ENCODE measurements at places on chromosomes 3 and 15.

- DNase-seq = no peak
These were observed 46.9 kb downstream of the ZIC4 start for GRCh38 chr3:147359177-147360050.

- DNase-seq = no peak
These were observed 118.9 kb upstream of the MEIS2 start for GRCh38 chr15:37219211-37219701.

- no peak for DNase-seq
These were observed 81.4 kb upstream of the LMOD3 start for GRCh38 chr3:69203631-69204314.

DNA sequence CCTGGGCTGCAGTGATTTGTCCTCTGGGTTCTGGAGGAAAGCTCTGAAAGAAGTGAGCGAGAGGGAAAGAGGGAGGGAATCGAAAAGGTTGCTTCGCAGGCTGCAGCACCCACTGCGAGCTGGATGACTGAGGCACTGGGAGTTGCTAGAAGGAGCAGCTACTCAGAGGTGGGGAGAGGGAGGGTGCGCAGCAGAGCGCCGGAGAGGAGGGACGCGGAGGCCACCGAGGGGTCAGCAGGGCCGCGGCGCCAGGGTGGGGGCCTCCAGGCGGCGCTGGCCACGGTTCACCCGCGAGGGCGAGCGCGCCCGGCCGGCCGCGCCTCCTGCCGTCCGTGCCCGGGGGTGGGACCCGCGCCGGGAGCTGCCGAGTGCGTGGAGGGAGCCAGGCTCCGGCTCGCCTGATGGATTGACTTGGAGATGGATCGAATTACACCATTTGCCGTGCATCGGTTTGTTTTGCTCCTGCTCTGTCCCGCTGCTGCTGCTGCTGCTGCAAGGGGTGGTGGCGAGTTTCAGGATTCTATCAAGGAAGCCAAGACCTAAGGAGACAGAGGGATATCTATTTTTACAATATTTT is at the start of gene SEMA6D:
TSS of gene SEMA6D (plus strand) at position 470 of the 577 bp plus-strand sequence. CDS start 42,294 bp downstream, outside the sequence.
- peak; percentile 73 for DNase-seq

GRCh38 chr3:148816981-148817525 is 10.6 kb upstream of the CPB1 start:
- DNase-seq = no peak

DNA sequence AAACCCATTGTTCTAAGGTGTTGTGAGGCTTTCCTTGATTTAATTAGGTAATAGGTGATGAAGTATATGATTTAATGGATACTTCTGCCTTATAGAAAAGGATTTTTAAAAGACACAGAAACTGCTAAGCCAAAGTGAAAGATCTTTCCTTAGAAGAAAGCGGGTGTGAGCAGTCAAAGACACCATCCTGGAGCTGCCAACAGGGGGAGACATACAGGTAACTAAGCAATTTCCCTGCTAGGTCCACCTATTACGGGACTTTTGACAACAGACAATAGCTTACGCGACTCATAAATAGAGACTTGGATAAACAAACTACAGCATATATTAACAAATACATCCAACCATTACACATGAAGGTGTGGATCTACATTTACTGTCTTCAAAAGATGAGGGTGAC is 669.5 kb downstream of the SQOR start:
- DNase-seq = peak; percentile 10

DNA sequence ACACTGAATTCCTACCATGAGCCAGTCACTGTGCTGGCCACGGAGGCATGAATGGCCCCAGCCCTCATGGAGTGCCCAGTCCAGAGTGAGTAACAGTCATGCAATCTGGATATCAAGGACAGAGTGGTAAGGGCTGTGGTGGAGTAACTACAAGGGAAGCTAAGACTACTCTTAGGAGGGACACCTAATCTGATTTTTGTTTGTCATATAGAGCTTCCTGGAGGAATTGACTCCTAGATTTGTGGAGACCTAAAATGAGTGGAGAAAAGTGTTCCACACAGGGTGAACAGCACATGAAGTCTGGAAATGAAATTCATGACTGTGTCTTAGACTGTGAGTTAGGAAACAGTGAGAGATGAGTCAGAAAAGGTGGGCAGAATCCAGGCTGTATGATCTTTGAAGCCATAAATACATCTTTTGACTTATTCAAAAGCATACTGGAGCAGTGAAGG is 219.9 kb downstream of the NFKBIZ start:
- peak; percentile 89 for DNase-seq

DNA sequence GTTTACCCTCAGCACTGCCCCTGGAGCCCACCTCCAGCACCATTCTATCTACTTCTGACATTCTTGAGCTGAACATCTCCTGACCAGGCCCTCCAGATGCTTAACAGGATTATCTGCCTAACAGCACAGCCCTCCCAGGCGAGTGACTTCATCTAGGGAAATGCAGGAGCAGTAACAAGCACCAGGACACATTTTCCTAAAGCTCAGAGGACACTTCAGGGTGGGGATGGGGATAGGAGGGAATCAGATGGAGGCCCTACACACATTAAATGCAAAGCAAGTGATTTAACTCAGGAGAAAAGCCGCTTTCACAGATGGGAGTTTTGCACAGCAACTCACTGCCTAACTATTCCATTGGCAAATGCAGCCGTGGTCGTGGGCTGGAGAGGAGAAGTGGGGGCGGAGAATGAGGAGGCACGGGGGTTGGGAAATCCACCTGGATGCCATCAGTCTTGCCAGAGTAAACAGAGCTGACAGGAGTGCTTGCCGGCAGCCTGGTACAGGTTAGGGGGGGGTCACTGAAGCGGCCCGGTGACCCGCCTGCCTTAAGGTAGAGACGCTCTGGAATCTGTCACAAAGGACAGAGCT is 21.3 kb upstream of the BNC1 start:
- DNase-seq = no peak

- DNase-seq = no peak
These were observed 60.9 kb downstream of the ASB7 start for GRCh38 chr15:100663086-100663914.

- DNase-seq = no peak
These were observed 540.8 kb upstream of the SGO1 start for GRCh38 chr3:20726786-20727185.

GRCh38 chr3:48064292-48064829 is 48.1 kb upstream of the MAP4 start:
- DNase-seq = peak; percentile 56

DNA sequence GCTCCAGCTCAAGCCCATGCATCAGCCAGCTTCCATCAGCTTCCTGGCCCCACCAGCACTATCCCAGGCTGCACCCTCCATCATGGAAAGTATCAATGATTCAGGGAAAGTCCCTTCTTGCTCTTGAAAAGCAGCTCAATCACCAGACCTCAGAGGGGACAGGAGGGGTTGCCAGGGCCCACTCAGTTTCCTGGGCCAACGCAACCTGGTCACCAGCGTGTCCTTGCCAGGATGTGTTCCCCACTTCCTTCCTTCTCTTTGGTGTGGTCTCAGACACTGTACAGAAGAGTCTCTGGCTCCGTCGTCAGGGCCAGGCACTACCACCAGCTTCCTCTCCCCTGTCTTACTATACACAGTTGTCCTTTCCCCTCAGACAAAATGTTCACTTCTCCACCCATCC is 3.0 kb downstream of the HDC start:
- no peak for DNase-seq

DNA sequence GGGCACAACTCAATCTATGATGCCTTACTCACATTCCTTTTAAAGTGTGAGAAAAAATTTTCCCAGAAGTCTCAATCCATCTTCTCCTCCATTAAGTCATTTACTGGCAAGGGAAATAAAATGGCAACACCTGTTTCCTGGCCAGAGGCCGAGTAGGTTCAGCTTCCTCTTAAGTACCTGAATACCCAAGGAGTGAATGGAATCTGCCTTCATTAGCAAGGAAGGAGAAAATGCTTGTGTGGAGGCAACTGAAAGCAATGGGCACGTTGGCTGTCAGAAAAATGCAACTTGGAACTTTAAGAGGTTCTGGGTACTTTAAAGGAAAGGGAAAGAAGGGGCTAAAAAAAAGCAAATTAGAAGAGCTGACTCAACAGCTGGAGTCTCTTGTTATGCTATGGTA is 423.6 kb upstream of the ARL6 start:
- no peak for DNase-seq

DNA sequence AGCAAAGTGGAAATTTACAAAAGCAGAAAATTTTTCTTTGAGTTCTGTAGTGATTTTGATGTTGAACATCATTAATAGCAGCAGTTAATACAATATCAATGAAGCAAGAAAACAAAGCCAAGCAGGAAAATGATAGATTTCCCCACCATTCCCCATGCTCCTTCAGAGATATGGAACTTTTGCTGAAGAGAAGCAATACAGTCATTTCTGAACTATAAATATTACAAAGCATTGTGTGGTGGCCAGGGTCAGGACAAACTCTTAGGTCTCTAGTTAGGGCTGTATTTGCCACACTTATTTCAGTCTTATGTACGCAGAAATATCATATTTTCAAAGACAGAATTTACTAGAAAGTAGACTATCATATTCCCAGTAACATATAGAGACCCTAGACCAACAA is 88.8 kb upstream of the P3H2 start:
- no peak for DNase-seq

DNA sequence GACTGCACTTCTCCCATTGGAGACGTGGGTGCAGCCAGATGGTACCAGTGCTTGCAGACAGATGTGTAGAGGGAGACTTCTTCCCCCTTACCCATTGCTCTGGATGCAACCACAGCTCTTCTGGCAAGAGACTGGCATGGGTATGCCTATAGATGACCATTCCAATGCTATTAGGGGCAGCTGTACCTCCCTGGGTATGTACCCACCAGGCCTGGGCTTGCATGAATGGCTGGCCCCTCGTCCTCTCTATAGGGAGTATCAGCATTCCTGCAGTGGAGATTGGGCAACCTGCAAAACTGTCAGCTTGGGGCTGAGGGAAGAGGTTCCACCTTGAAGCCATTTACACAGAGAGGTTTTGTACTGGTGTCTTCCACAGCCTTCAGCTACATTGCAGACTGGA is 57.6 kb upstream of the FXR1 start:
- no peak for DNase-seq

GRCh38 chr15:68817304-68818065 is 3.2 kb downstream of the ANP32A start:
- DNase-seq = peak; percentile 51

GRCh38 chr3:136938334-136938733 is 19.4 kb upstream of the IL20RB start:
- peak; percentile 70 for DNase-seq

DNA sequence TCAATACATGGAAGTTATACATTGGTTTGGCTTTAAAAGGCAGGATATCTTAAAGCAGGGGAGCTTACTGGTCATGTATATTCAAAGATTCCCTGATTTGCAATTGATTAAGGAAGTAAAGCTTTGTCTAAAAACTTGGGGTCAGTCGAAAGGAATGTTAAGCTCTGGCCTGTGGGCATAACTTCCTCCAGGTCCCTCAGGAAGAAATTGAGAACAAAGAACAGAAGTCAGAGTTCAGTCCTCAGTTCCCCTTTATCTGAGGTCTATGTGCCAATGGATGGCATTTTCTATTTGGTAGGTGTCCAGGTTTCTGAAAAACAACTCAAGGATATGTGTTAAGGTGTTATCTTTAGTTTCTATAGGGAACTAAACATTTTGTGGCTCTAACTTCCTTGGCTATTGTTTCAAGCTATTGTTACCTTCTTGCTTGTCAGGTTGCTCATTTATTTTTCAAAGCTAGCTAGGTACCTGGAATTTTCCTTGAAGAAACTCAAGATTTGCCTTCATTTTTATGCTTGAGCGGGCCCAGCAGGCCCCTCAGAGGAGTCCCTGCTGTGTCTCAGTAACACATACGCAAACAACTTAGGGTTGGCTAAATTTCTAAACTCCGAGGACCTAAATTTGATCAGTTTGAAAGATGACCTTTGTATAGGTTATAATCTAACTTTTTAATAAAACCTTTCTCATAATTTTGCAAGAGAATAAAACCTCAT is 135.0 kb upstream of the UBE2E2 start:
- no peak for DNase-seq

- DNase-seq = peak; percentile 93
These were observed 30.8 kb downstream of the CCDC80 start for GRCh38 chr3:112610121-112610520.

GRCh38 chr3:118949113-118949760 is 85.4 kb downstream of the IGSF11 start:
- no peak for DNase-seq

DNA sequence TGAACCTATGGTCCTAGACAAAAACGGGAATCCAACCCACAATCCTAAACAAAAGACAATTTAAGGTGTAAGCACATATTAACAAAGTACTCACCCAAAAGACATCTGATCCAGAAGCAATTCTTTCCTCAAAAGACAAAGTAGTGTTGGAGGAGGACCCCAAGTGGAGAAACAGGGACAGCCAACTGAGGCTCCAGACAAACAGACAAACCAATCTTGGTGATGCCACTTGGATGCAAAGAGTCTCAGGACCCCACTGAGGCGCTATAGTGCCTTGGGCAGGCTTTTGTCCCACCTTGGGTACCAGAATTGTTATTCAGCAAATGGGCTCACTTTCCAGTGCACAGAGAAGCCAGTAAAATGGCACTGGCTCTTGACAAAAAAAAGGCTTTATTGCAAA is 613.8 kb downstream of the DIPK2A start:
- DNase-seq = no peak

DNA sequence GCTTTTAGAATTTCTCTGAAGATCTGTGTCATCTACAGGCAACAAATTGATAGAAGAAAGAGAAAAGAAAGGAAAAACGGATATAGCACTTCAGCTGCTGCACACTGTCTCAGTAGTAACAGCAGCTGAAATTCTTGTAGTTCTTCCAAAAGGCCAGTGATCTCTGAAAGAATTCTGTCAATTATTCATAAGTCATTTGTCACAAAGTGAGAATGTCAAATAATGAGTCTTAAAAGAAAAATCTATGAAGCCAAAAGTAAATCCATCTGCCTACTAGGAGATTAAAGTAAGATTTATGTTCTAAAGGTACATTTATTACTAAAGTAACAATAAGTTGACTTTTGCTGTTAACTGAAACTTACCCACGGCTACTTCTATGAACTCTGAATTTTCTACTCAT is 24.6 kb downstream of the IFT80 start:
- no peak for DNase-seq

DNA sequence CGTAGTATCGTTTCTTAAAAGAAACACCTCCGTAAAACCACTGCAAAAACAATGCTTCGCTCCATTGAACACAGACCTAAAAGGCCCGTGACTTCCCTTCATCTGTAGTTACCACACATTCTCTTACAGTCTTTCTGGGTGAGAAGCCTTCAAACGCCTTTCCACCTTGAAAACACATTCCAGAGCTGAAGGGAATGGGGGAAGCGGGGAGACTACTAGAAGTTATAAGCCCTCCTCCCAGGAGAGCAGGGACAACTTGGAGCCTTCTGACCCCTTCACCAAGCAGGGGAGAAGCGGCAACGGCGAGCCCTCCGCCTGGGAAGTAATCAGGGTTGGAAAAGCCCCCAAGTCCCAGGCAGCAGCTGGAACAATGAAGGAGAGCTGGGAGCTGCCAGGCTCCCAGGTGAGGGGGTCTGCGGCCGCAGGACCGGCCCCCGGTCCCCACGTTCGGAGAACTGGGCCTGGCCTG is 461 bp downstream of the SECISBP2L start:
- DNase-seq = peak; percentile 44

- DNase-seq = no peak
These were observed 24.8 kb downstream of the MYO1E start for GRCh38 chr15:59347915-59348314.

GRCh38 chr3:193396451-193397244 is 18.1 kb upstream of the ATP13A5 start:
- DNase-seq = peak; percentile 1

Data from fibroblast of mammary gland (primary cell).